ENCODE measurements at places on chromosomes 13 and 19.

DNA sequence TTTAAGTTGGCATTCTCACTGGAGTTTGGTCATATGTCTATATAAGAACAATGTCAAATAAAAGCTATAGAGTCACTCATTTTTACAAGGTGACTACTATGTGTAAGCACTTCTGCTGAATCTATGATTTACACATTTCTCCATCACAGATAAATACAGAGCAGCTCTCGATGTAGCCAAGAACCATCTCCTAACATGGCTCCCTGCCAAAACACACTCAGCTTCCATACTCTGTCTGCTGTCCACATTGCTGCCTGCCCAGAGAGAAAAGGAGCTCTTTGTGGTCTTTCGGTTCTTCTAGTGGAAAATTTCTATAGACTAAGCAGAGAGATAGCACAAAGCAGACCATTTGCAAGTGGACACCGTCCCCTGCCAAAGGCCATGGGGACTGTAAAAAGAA is 190.9 kb upstream of the KLF12 start:
- DNase-seq, result peak; percentile 2

DNA sequence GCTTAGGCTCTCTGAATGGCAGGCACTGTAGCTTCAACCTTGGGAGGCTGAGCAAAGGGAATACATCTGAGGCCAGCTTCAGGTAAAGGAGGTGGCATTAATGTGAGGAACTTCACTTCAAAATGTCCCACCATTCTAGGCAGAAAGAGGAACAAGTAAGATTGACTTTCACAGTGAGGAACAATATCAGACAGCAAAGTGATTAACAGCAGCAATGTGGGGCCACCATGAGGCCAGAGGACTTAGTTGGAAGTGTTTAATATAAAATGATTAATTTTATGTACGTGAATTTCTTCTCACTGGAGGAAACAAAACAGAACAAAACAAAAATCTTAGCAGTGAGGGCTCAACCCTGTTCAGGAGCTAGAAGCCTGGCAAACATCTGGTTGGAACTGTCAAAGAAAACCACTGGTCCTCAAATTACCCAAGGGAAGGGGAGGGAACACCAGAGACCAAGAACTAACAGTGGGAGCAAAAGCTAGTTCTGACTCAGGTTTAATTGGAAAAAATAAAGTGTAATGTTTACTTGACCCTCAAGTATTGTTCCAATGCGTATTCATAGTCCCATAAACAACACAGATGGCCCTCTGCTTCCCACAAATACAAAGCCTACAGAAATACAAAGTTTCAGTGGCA is 43.9 kb upstream of the FRY start:
- DNase-seq, result no peak

DNA sequence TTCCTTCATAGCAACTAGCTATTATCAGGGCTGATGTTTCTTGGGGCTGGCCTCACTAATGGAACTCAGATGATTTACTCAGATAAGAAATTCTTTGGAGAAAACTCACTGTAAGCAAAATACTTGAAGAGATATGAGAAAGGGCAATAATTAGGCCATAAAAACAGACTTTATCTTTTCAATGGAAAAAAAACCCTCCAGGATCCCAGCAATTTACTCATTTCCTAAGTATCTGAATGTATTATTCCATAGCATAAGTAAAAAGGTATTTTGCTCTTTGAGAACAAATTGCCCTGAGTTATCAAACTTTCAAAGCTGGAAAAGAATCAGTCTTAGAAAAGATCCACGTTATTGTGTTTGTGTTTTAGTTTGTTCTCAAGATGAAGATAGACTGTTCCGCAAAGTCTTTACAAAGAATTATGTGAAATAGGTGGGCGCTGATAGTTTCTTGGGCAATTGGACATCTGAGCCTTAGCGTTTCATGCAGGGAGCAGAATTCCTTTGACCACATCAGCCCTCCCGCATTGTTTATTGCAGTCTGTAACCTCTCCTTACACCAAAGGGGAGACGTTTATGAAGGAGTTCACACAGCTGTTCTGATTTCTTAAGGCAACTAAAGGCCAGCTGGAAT is 29.1 kb upstream of the CSNK1A1L start:
- no peak for DNase-seq

GRCh38 chr13:43472980-43473379 is 313.8 kb downstream of the ENOX1 start:
- no peak for DNase-seq

- DNase-seq, result no peak
Measured at GRCh38 chr13:78770601-78771000, 111.6 kb upstream of the OBI1 start.

GRCh38 chr19:19407633-19407930 is 2.1 kb downstream of the GATAD2A start:
- DNase-seq, result no peak

GRCh38 chr13:107447591-107447990 is 767.7 kb downstream of the LIG4 start:
- DNase-seq, result no peak

Measured in RPMI8226 (cell line).